ENCODE measurements at places on chromosomes 5 and 9. TPM values are rescaled to one million over a fixed set of nuclear protein-coding genes. Genes with fewer than 3 reads are reported as not detected.

- H3K4me1 ChIP-seq: no peaks in the 10 kb centered on the region
- DNase-seq: no peak
- no peak overlapping the region for H3K4me3 ChIP-seq
- no peaks in the 10 kb centered on the region for H3K27me3 ChIP-seq
- H3K36me3 ChIP-seq: no peaks in the 10 kb centered on the region
These were observed 266.6 kb upstream of the GAS1 start for GRCh38 chr9:87213948-87214347.

GRCh38 chr9:78294290-78295176, 2.4 kb upstream of the PSAT1 start:
- no peaks in the 10 kb centered on the region for H3K27me3 ChIP-seq
- H3K4me3 ChIP-seq: no peak overlapping the region
- H3K4me1 ChIP-seq: peaks cover 10% of the 10 kb centered on the region
- H3K27ac ChIP-seq: no peak overlapping the region
- no peak for DNase-seq

DNA sequence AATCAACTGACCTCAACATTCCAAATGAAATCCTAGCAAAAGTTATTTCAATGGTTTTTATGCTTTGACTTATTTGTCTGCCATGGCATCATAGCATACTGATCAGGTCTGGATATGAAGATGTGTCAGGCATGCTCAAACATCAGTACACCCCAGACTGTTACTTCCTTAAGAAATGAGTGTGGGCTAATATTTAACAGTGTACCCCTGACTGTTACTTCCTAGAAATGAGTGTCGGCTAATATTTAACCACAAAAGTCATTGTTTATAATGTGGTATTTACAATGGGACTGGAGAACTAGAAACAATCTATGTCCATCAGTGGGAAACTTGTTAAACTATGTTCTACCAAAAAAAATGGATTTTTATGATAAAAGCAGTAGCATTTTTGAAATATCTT, 38.1 kb upstream of the HNRNPA0 start:
- no peaks in the 10 kb centered on the region for H3K4me1 ChIP-seq
- H3K4me3 ChIP-seq: no peak overlapping the region
- no peak overlapping the region for H3K27ac ChIP-seq
- H3K27me3 ChIP-seq: no peaks in the 10 kb centered on the region

- no peaks in the 10 kb centered on the region for H3K27me3 ChIP-seq
- no peaks in the 10 kb centered on the region for H3K36me3 ChIP-seq
- H3K27ac ChIP-seq: no peak overlapping the region
- no peak for DNase-seq
- no peak overlapping the region for H3K4me3 ChIP-seq
- H3K4me1 ChIP-seq: no peaks in the 10 kb centered on the region
These were observed 179.3 kb upstream of the FGF10 start for GRCh38 chr5:44568519-44568918.

DNA sequence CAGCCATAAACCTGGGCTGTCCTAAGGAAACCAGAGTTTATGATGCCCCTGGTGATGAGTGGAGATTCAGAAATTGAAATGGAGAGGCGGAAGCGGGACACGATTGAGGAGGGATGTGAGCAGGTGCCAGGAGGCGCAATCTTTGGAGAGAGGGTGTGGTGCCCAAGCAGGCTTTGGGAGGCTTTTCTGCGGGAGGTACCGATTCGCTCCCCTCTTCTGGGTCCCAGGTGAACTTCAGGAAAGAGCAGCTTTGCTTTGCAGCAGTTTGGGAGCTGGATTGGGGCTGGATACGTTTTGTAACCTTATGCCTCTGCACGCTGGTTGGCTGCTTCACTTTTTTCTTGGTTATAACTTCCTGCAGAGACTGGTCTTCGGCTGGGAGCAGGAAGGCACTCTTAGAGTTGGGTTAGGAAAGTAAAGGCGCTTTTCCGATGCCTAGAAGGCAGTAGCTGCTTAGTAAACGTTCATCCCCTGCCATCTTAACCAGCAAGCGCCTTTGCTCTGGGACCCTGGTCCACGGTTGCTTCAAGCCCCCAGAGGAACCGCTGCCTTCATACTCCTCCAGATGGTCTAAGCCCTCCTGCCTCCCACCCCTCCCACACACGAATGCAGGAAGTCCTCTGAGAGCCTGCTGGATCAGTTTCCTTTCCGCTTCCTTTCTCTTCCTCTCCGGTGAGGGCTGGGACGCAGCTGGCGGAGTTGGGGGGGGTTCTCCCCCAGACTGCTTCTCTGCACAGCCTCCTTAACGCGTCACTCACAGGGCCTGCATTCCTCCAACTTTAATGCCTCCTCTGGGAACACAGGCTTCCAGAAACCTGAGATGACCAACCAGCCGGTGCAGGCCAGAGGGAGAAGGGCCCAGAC, 15.2 kb upstream of the NEK6 start:
- no peaks in the 10 kb centered on the region for H3K36me3 ChIP-seq
- DNase-seq: no peak
- no peaks in the 10 kb centered on the region for H3K27me3 ChIP-seq
- no peak overlapping the region for H3K27ac ChIP-seq

DNA sequence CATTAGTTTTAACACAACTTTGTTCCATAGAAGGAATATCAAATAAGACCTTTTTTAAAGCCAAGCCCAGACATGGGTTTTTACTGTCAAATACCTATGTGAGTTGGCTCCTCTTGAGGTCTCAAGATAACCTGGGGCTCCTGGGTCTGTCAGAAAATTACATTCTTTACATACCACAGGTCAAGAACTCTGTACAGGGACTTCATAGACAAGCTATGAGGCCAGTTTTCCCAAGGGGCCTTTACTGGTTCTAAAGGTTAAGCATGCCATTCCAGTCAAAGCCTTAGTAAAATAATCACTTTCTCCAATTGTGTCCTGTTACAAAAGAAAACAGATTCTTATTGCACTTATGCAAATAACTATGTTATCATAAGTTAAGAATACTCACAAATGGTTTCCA, 15.5 kb upstream of the SMC2 start:
- no peak overlapping the region for H3K4me3 ChIP-seq
- H3K27me3 ChIP-seq: no peaks in the 10 kb centered on the region
- no peaks in the 10 kb centered on the region for H3K4me1 ChIP-seq
- no peaks in the 10 kb centered on the region for H3K36me3 ChIP-seq
- no peak for DNase-seq
- H3K27ac ChIP-seq: no peak overlapping the region

- DNase-seq: no peak
- H3K36me3 ChIP-seq: no peaks in the 10 kb centered on the region
- H3K4me3 ChIP-seq: no peak overlapping the region
- H3K4me1 ChIP-seq: no peaks in the 10 kb centered on the region
These were observed 1.8 kb upstream of the CFAP95 start for GRCh38 chr9:69818750-69819345.

GRCh38 chr5:143767162-143767561, 44.8 kb upstream of the HMHB1 start:
- no peaks in the 10 kb centered on the region for H3K27me3 ChIP-seq
- no peaks in the 10 kb centered on the region for H3K36me3 ChIP-seq
- no peak overlapping the region for H3K4me3 ChIP-seq
- DNase-seq: no peak

- H3K4me1 ChIP-seq: no peaks in the 10 kb centered on the region
- DNase-seq: no peak
- no peaks in the 10 kb centered on the region for H3K27me3 ChIP-seq
These were observed 27.4 kb upstream of the SYNPO start for GRCh38 chr5:150612905-150613670.

DNA sequence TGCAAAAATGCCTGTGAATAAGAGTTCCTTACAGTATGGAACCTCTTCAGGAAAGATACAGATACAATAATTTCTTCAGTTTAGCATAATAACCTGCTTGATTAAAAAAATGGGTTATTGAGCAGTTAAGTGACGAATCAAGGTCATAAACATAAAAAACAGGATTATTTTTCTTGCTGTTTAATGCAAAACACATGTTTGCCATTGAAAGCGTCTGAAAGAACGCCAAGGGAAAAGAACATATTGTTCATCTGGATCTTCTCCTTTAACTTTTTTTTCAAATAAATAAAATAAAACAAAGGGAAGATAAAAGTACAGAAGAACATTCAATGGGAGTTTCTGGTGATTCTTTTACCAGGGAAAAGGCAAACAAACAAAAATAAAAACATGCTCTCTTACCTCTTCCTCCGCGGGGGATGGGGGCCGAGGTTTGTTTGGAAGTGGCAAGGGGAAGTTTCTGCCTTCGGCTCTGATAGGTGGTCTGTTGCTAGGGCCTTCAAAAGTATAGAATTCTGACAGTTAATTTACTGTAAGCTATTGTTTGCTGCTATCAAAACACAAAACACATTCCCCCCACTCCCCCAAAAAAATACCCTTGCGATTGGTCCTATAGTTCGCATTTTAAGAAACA, 20.1 kb downstream of the C5orf58 start:
- H3K4me3 ChIP-seq: no peak overlapping the region
- H3K27ac ChIP-seq: no peak overlapping the region
- no peaks in the 10 kb centered on the region for H3K27me3 ChIP-seq
- H3K4me1 ChIP-seq: peaks cover 23% of the 10 kb centered on the region

DNA sequence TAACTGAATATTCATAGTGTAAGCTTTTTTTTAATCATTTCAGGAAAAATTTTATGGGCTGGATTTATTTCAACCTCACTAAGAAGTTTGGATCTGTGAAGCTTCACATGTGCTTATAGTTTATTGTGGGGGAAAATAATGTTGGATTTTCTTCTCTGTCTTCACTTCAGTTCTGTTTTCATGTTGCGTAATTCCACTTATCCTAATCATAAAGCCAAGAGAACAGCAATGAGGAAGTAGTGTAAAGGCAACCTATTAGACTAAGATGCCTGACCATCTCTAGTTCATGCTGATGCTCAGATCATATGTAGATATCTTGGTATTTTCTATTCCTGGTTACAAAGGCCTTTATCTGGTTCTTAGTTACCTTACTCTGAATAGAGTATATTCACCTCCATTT, 50.0 kb downstream of the CD180 start:
- no peaks in the 10 kb centered on the region for H3K4me1 ChIP-seq
- H3K36me3 ChIP-seq: no peaks in the 10 kb centered on the region
- H3K27me3 ChIP-seq: no peaks in the 10 kb centered on the region
- H3K27ac ChIP-seq: no peak overlapping the region
- no peak overlapping the region for H3K4me3 ChIP-seq

- no peak overlapping the region for H3K4me3 ChIP-seq
- peaks cover 15% of the 10 kb centered on the region for H3K4me1 ChIP-seq
- no peaks in the 10 kb centered on the region for H3K27me3 ChIP-seq
- no peak overlapping the region for H3K27ac ChIP-seq
- no peaks in the 10 kb centered on the region for H3K36me3 ChIP-seq
These were observed 1.7 kb upstream of the RECK start for GRCh38 chr9:36035006-36035405.

- H3K27ac ChIP-seq: no peak overlapping the region
- H3K4me3 ChIP-seq: no peak overlapping the region
- H3K4me1 ChIP-seq: no peaks in the 10 kb centered on the region
- no peaks in the 10 kb centered on the region for H3K36me3 ChIP-seq
These were observed 67.8 kb downstream of the PTCD2 start for GRCh38 chr5:72387985-72388384.

- DNase-seq: no peak
- H3K36me3 ChIP-seq: no peaks in the 10 kb centered on the region
- no peaks in the 10 kb centered on the region for H3K27me3 ChIP-seq
- H3K27ac ChIP-seq: no peak overlapping the region
These were observed 12.8 kb upstream of the VAV2 start for GRCh38 chr9:134004881-134005280.

DNA sequence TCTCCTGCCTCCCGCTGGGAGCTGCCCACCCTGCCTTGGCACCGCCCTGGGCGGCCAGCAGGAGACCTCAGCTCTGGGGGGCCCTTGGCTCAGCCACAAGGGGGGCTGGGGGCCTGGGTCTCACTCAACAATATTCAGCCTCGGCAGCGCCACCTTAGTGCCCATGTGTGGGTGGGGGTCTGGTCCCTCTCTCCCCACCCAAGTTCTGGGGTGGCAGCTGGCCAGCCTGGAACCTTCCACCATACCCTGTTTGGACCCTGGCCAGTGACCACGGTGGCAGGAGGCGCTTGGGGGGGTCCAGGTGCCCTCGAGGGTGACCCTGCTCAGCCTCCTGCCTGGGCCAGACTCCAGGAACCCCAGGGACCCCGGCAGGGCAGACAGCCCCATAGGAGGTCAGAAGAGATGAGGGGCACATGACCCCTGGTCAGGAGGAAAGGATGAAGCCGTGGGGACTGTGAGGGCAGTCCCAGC, 22.2 kb downstream of the NKD2 start:
- H3K27ac ChIP-seq: no peak overlapping the region
- no peaks in the 10 kb centered on the region for H3K36me3 ChIP-seq
- H3K4me1 ChIP-seq: no peaks in the 10 kb centered on the region
- no peaks in the 10 kb centered on the region for H3K27me3 ChIP-seq
- no peak overlapping the region for H3K4me3 ChIP-seq
- DNase-seq: peak; percentile 10

DNA sequence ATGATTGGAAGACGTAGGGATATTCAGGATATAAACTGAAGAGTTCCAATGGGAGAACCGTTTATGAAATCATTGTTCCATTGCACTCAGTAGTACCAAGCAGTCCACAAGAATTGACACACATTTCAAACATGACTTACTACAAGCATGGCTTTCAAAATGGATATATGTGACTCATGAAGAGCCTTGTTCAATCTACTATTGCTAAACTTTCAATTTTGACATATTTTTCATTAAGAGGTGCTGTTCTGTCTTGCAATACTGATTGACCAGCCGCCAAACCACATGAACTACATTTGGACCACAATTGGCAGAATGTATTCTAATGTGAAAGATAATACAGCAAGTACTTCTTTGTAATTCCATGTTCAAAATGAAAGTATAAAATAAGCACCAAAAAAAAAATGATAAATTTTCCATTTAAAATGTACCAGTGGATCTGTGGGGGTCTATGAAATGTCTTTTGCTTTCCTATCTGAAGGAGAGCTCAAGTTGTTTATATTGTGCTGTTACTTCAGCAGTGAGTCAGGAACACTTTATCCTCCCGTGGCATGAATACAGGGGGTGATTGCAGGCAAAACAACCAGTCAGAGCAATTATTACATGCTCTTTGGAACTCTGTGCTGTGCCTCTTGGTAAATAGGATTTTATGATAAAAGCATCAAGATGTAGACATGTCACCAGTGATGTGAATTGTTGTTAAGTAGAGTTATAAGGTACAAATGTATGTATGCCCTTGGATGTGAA, 366.0 kb downstream of the ARRDC3 start:
- no peak overlapping the region for H3K4me3 ChIP-seq
- no peaks in the 10 kb centered on the region for H3K27me3 ChIP-seq
- H3K36me3 ChIP-seq: no peaks in the 10 kb centered on the region

DNA sequence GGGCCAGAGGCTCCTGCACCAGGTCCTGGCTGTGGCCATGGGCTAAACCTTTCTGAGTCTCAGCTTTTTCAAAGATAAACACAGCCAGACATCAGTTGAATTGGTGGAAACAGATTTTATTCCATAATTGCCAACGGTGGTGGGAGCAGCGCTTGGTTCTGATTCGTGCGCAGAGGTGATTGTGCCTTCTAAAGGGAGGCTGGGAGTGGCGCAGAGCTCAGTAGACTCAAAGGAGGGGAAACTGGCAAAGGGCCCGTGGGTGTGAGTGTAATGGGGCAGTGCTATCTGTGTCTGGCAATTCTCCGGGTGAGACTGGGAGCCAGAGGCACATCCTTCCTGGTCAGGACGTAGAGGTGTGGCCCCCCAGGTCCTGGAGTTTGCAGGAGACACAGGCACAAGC, 169.4 kb upstream of the PPP1R26 start:
- no peak for DNase-seq
- no peaks in the 10 kb centered on the region for H3K27me3 ChIP-seq
- H3K4me1 ChIP-seq: no peaks in the 10 kb centered on the region
- H3K27ac ChIP-seq: no peak overlapping the region

Gene NR4A3
- 37.7 TPM for total RNA-seq

Gene EXOSC2
- 83.5 TPM for total RNA-seq

Gene SYK
- 0.55 TPM for total RNA-seq

Gene SPINK6
- not detected for total RNA-seq

Gene ARL14EPL
- total RNA-seq: not detected

Gene MSH3
- total RNA-seq: 19.8 TPM

Gene NDOR1
- total RNA-seq: 45.1 TPM

All from CD8-positive, alpha-beta memory T cell (primary cell).